ENCODE measurements at places on chromosomes 5 and 9.

DNA sequence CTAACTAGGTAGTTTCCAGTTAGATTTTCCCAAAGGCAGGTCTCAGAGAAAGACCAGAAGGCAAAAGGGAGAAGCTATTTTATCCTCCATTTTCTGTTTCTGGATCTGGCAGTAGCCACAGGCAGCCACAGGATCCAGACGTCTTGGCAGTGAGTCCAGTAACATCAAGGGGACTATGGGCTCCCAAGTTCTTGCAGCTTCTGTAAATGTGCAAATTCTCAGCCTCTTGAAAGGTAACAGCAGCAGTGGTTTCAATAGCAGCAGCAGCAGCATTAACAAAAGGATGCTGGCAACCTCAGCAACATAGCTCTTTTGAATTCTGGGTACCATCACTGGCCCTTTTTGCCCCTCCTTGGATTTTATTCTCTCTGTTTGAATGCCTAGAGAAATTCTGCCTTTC lies 27.1 kb upstream of the IL33 start:
- no peak for DNase-seq

- no peak for DNase-seq
These were observed 881 bp downstream of the SUB1 start for GRCh38 chr5:32586276-32586599.

- DNase-seq: no peak
These were observed 169.2 kb downstream of the AUH start for GRCh38 chr9:91192381-91193086.

GRCh38 chr5:138909734-138910133 lies 34.6 kb upstream of the LRRTM2 start:
- DNase-seq: no peak

- DNase-seq: no peak
These were observed 20.3 kb upstream of the GFPT2 start for GRCh38 chr5:180373454-180373853.

DNA sequence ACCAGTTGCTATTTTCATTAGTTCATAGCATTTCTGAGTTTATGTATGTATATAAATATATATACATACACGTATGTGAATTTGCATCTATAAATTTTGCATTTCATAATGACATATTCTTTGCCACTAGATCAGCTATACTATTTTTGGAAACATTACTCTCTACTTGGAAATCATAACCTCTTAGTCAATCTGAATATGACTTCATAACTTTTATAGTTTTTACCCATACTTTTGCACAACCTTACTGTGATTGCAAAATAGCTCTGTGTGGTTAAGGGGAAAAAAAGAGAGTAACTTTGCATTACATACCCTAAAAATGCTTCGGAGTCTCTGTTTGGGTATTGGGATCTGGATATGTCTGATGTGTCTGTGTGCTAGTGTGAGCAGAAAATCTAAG lies 44.9 kb upstream of the ADAMTSL1 start:
- DNase-seq: no peak

- peak; percentile 61 for DNase-seq
These were observed 18.5 kb downstream of the COL15A1 start for GRCh38 chr9:98962181-98962560.

GRCh38 chr5:132424167-132424880 lies 54.8 kb downstream of the SLC22A5 start:
- DNase-seq: no peak

- DNase-seq: no peak
These were observed 52.1 kb upstream of the PITX1 start for GRCh38 chr5:135085936-135086725.

GRCh38 chr5:91126448-91126847 lies 256.7 kb downstream of the ARRDC3 start:
- peak; percentile 71 for DNase-seq

- DNase-seq: no peak
These were observed 9.1 kb upstream of the DNAJC25 start for GRCh38 chr9:111621895-111622480.

GRCh38 chr5:142422429-142422828 lies 97.6 kb upstream of the SPRY4 start:
- DNase-seq: no peak

GRCh38 chr5:98839469-98840383 lies 66.3 kb downstream of the RGMB start:
- no peak for DNase-seq

DNA sequence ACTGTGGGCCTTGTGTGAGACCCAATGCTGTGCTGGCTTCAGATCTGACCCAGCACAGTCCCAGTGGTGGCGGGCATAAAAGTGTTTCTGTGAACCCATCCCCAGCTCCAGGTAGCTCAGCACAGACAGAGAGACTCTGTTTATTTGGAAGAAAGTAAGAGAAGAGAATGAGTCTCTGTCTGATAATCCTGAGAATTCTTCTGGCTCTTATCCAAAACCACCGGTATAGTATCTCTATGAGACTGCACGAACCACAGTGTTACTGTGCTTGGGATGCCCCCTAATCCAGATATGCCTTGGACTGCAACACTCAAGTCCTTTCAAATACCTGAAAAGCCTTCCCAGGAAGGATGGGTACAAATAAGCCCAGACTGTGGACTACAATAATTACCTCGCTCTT lies 1660.8 kb upstream of the ACO1 start:
- DNase-seq: no peak

DNA sequence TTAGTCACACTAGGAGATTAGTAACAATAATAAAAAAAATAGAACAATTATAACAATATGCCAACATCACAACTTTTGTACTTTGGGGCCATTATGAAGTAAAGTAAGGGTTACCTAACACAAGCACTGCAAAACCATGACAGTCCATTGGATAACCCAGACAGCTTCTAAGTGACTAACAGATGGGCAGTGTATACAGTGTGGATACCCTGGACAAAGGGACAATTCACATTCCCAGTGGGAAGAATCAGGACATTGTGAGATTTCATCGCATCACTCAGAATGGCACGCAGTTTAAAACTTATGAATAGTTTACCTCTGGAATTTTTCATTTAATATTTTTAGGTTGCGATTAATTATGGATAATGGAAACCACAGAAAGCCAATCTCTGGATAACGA lies 45.6 kb upstream of the JADE2 start:
- DNase-seq: no peak

GRCh38 chr9:9045072-9045471 lies 1245.5 kb upstream of the DMAC1 start:
- no peak for DNase-seq
